Fibroblast of mammary gland (primary cell): ENCODE measurements at places on chromosomes 1 and 21.

DNA sequence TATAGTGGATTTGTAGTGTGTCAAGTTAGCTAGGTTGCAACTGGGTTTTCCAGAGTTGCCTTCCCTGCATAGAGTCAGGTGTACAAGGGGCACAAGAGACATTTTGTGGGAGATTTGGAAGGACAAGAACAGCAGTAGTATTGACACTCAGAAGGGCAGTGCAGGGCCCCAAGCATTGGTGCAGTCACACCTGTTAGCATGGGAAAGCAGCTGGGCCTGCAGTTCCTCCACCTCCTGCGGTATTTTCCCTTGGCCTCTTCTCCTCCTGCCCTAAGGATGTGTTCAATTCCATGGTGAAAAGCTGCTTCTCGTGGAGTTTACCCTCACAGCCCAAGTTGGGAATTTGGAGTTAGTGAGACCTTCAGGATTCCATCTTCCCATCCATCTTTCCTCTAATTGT lies 47.1 kb upstream of the TRABD2B start:
- no peak for DNase-seq

DNA sequence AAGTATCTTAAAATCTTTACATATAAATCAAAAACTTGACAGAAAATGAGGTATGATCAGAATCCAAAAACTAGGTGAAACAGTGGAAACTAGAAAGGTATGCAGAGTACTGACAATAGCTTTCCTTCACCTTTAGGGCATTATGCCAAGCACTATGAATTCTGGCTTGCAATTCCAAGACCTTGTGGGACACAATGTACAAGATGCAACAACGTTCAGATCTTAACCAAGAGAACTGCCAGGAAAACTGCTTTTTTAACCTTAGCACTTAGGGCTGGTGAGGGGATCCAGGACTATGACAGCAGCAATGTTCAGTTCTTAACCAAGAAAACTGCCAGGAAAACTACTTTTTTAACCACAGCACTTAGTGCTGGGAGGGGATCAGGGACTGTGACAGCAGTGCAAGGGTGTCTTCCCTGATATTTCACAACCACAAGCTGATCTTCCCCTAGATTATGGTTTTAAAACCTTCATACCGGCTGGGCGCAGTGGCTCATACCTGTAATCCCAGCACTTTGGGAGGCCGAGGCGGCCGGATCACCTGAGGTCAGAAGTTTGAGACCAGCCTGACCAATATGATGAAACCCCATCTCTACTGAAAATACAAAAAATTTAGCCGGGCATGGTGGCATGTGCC lies 22.3 kb downstream of the FOXJ3 start:
- DNase-seq: no peak

- DNase-seq: no peak
Measured at GRCh38 chr1:196677781-196678509, 26.1 kb downstream of the CFH start.

DNA sequence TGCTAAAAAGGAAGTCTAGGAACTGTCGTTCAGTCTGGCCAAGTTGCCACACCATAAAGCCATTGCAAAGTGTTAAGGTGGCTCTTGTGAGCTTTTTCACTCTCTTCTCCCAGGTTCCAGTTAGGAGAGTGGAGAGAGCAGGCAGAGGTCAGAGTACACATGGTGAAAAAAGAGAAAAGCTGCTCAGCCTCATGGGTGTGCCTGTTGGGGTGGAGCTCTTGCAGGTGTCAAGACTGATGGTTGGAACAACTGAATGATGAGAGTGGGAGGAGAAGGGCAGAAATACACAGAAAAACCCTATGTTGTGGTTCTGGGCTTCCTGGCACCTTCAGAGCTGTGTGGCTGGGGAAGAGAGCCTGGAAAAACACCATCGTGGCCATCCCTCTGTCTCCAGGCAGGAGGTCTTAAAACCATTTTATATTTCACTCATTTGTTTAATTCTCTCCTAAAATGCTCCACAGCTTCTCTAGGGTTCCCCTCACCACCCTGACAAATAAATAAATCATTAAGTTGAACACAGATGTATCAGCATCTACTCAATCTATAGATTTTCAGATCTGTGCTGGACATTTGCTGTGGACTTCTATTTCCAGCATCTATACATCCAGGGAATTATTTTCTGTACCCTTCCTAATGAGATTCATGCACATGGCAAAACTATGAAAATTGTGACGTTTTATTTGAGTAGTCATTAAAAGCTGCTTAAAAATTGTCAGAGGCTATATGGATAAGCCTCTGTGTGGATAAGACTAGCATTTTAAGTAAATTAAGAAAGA lies 17.5 kb downstream of the UBASH3A start:
- no peak for DNase-seq

- DNase-seq: no peak
Measured at GRCh38 chr1:116482490-116482889, 88.3 kb downstream of the CD58 start.

DNA sequence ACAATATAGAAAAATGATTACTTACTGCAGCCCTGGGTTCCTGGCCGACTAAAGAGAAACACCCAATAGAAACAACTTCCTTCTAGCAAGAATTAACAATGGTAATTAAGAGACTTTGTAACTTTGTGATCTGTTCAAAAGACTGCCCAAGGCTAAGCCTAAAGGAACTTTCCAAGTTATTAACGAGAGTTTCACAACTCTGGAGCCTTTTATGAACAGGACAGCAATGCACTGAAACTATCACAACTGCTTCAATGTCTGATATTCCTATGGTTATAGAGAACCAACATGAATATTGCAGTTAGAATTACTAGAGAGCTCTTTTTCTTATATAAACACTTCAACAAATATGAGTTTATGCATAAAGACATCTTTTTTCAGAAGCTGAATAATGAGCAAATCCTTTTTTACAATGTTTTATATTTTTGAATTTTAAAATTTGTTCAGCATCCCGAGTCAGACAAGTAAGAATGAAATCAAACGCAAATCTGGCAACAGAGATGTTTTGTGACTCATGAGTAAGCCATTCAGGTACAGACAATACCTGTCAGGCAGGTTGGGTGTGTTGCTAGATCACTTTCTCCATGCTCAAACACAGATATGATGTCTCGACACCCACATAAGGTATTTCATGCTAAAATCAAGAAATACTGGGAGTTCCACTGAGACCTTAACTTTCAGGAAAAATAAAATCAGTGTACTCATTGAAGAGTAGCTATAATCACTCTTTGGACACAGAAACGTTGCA lies 22.2 kb upstream of the KCNJ15 start:
- no peak for DNase-seq

DNA sequence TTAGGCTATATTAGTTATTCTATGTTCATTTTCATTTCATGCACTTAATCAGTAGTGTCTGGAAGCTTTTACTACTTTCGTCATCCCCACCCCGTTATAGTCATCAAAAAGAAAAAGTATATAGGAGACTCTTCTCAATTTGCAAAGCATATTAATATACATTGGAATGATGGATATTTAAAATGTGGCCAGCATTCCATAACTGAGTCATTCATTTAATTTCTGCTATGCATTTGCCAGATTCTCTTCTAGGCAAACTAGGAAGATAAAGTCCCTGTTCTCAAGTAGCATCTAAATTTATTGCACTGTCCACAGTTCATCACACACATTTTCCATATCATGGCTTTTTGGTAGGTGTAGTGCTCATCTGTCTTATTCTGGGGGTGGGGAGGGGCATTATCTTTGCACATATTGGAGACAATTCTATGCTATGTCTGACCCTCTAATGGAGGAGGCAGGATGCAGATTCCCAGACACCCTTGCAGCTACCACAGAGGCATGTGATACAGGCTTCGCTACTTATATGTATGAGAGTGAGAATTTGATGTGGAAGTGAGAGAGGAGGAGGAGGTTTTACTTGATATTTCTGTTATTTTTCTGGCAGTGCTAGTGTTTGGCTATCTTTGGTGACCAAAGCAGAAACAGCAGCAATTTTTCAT lies 125.8 kb downstream of the CTH start:
- DNase-seq: no peak

- DNase-seq: no peak
Measured at GRCh38 chr1:110798691-110799256, 74.2 kb upstream of the CD53 start.

DNA sequence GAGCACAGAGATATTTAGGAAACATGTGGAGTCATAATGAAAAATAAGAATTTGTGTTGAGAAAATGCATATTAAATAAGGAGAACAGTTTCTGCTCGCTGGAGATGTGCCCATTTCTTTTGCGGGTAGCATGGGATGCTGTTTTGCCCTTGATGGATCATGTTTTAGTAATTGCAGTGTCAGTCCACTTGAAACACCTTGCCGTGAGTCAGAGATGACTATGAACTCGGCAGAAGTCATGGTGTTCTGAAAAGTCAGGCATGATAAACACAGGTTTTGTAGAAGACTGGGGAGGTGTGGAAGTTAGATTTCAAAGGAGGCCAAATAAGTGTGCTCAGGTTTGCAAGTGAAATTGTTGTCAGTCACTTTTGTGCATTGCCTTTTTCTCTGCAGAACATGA lies 315.0 kb upstream of the LRRC7 start:
- no peak for DNase-seq

DNA sequence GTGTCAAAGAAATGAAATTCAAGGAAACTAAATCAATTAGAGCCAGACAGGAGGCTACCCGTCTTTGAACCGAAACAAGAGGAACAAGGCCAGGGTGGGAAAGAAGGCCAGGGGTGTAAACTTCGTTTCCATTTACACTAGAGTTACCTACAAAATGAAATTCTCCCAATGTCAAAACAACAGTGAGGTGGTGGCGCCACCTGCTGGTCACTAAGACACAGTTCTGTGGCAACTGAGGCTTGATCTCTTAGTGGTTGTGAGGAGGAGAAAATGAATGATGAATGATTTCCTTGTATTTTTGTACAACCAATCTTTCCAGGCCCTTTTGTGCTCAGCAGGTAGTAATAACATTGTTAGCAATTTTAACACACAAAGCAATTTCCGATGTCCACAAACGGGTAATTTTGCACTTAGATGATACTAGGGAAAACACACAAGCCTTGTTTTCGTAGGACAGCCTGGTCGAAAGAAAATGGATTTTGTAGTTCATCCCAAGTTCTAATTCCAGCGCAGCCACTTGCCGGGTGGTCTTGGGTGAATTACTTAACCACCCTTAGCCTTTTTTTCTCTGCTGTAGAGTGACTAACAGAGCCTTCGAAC lies 54.8 kb upstream of the SOD1 start:
- peak; percentile 61 for DNase-seq

GRCh38 chr1:190754666-190755065 lies 277.0 kb upstream of the BRINP3 start:
- peak; percentile 6 for DNase-seq

DNA sequence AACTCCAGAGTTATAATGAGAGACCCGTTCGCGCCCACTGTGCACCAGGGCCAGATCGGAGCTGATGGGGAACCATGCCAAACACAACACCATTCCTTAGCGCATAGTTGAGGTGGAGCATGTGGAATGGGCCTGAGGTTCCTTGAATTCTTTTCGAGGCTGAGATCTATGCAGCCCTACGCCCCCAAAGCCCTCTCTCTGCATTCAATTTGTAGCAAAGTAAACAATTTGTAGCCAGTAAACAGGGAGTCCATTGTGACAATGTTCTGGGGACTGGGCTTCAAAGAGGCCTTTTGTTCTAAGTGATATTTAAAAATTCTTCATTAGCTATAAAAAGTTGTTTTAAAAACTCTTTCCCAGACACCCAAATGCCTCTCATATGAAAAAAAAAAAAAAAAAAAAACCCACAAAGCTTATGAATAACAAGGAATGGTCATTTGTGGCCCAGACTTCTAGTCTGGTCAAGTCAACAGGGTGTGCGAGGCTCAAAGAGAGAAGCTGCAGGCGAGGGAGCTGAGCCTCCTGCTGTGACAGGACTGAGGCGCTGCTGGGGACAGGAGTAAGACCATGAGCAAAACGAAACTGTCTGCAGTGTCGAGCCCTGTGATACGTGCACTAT lies 30.6 kb upstream of the KCNE2 start:
- no peak for DNase-seq

GRCh38 chr1:109499661-109500536 lies 6.0 kb downstream of the CYB561D1 start:
- peak; percentile 61 for DNase-seq

GRCh38 chr1:200372095-200372884 lies 37.5 kb downstream of the ZNF281 start:
- DNase-seq: peak; percentile 92

- no peak for DNase-seq
Measured at GRCh38 chr1:91784191-91784590, 101.8 kb downstream of the TGFBR3 start.

DNA sequence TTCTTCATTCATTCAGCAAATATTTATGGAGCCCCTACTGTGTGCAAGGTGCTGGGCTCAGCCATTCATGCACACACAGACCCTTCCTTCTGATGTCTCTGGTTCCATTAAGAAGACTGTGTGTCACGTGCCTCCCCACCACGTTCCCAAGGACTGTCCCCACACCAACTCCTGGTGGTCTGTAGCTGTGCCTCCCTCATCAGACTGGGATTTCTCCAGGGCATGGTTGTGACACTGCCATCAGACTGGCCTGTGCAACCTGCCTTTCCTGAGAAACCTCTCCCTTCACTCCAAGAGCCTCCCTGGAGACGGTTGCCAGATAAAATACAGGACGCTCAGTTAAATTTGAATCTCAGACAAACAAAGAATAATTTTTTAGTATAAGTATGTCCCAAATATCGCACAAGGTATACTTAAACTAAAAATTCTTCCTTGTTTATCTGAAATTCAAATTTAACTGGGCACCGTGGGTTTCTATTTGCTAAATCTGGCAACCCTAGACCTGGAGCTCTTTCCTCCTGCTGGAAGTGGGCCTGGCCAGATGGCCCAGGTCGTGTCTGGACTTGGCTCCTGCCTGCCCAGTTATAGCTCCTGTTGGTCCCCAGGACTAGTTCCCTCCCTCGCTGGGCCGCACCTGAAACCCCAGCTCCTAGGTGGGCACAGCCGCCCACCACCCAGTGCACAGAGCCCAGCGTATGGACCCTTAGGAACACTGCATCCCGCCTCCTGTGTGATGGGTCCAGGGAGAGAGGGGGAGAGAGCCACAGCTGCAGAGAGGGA lies 76.9 kb downstream of the RAP1GAP start:
- no peak for DNase-seq

GRCh38 chr1:107691540-107691939 lies 273.4 kb downstream of the VAV3 start:
- DNase-seq: no peak

- DNase-seq: peak; percentile 84
Measured at GRCh38 chr21:29343519-29343918, 44.8 kb downstream of the BACH1 start.

DNA sequence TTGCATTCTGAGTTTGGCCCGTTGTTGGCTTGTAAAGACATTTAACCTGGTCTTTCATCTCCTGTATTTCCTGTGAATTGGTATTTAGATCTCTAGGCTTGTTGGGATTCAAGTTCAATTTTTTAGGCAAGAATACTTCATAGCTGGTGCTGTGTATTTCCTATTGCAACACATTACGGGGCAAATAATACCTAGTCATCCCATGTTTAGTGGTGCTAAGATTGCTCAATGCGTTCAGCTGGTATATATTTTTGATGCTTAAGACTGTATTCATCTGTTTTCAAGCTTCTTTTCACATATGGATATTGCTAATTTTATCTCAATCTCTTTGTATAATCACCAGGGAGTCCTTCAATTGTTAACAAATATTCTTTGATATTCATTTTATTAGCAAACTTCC lies 87.5 kb upstream of the ZBTB18 start:
- peak; percentile 63 for DNase-seq

- DNase-seq: no peak
Measured at GRCh38 chr1:37319284-37319683, 155.1 kb upstream of the ZC3H12A start.
